Femur (tissue), 1 donor: ENCODE measurements at places on chromosomes 1 and 21.

DNA sequence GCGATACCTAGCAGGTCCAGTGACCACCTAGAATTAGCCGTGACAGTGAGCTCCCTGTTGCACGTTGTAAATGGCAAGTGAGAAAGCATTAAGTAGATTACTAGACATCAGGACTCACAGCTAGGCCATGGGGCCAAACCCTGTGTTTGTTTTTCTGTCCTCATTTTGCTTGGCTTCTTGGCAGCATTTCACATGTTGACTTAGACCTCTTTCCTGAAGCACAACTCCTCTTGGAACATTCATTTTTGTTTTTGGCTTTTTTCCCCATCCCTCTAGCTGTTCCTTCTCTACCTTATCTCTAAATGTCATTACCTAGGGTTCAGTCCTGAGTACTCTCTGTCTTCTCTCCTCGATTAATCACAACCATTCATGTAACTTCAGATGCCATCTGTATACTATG is 16.9 kb upstream of the PTPN14 start:
- DNase-seq, result no peak

GRCh38 chr1:29380532-29380931 is 144.2 kb downstream of the PTPRU start:
- DNase-seq, result no peak

- DNase-seq, result no peak
Observed at GRCh38 chr1:229141271-229141670, 129.6 kb upstream of the RAB4A start.

- DNase-seq, result no peak
Observed at GRCh38 chr1:17671314-17671705, 83.8 kb upstream of the ACTL8 start.

DNA sequence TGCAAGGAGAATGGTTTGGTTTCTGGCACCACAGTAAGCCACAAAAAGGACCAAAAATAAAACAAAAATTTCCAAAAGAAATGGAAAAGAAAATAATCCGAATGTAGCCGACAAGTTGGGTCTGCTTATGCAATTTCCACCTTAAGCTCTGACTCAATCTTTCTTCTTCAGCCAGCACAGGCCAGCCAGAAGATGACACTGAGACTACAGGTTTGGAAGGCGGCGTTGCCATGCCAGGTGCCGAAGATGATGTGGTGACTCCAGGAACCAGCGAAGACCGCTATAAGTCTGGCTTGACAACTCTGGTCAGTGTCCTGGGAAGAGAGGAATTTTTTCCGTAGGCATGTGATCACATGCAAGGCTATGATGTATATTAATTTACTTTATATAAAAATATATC is 23.4 kb downstream of the PDPN start:
- peak; percentile 35 for DNase-seq

DNA sequence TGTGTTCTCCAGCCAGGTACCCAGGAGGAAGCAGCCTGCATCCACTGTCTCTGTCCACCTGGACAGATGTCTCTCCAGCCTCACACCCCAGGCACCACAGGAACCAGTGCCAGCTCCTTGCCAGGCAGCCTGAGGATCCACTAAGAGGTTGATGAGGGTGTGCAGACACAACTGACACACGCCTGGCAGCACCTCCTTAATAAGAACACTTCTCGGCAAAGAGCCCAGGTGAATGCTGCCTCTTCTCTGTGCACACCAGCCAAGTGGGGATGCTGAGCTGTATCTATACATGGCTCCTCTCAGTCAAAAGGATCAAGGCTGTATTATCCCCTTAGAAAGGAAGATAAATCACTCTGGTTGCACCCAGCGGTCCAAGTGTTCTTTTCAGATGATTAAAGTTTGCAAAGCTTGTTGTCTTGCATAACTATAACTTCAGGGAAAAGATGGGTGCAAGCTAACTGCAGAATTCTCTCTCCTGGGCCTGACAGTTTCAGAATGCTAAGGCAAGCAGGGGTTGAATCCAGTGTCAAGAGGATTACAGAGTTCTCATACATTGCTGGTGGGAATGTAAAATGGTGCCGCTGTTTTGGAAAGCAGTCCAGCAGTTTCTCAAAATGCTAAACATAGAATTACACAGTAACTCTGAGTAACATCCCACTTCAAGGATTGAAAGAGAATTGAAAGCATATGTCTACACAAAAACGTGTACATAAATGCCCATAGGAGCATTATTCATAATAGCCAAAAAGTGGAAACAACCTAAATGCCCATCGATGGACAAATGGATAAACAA is 3.7 kb upstream of the CAPN8 start:
- no peak for DNase-seq

- DNase-seq, result no peak
Observed at GRCh38 chr1:163914785-163915413, 593.1 kb downstream of the NUF2 start.

DNA sequence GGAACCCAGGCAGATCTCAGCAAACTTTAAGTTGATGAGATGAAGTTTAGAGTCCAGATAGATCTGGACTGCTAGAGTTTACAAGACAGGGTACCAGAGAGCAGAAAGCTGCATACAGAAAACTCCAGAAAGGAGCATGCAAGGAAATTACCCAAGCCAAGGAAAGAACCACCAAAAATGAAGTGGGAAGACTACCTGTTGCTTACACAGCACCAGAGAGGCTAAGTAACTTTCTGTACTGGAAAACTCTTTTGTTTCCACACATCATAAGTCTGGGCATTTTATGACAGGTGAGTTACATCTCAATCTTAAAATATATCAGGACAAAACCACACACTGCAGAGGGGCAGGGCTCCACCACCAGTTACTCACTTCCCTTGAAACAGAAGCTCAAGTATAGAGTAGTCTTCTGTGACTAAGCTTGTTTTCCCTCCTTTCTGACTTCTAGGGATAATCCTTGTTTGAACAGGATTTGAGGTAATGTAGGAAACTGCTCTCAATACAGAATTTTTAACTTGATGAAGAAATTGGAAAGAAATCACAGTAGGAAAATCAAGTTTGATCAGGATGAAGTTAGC is 17.4 kb upstream of the GJA9 start:
- DNase-seq, result no peak

GRCh38 chr1:168085401-168085872 is 51.3 kb downstream of the GPR161 start:
- peak; percentile 82 for DNase-seq

- peak; percentile 59 for DNase-seq
Observed at GRCh38 chr1:21260405-21261125, 29.7 kb downstream of the ECE1 start.

- no peak for DNase-seq
Observed at GRCh38 chr1:65769636-65770035, 23.1 kb upstream of the PDE4B start.
